ENCODE measurements at places on chromosomes 1 and 21.

GRCh38 chr1:81559662-81560350 is 240.9 kb upstream of the ADGRL2 start:
- no peak for DNase-seq

DNA sequence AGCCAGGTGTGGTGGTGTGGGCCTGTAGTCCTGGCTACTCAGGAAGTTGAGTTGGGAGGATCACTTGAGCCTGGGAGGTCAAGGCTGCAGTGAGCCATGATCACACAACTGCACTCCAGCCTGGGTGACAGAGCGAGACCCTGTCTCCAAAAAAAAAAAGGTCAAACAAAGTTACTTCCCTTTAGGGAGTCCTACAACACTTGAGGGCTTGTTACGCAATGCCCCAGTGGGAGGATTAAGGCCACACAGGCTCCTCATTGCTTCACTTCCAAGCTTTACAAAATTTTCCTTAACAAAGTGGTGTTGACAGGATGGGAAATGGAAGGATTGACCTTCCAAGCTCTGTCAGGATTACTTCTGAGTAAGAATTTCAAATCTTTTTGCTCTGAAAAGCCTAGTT is 6.2 kb upstream of the EXTL1 start:
- DNase-seq = no peak

GRCh38 chr1:19209439-19209989 is 552 bp downstream of the UBR4 start:
- peak; percentile 17 for DNase-seq

DNA sequence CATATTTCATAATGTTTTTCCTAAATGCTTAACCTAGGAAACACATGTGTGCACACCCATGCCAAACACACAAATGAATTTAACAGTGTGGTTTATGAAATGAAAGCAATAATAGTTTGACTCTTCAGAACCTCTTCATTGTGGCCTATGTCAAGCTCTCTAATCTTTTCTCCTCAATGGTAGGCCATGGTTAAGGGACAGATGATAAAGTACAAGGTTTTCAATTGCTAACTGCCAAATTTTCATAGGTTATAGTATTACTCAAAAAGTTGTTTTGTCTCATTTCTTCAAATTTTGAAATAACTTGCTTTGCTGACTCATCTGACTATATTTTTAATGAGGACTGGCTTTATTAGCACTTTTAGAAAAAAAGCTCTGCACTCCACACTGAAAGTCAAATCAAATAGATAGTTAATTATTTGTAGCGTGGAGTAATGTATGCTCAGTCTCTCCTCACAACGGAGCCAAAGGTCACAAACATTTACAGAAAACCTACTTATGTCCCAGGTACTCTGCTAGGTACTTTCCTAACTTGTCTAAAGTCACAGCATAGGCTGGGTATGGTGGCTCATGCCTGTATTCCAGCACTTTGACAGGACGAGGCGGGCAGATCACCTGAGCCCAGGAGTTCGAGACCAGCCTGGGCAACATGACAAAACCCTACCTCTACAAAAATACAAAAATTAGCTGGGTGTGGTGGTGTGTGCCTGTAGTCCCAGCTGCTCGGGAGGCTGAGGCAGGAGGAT is 3.0 kb upstream of the ADCY10 start:
- no peak for DNase-seq

- no peak for DNase-seq
These were observed 121.4 kb upstream of the ZBTB40 start for GRCh38 chr1:22330092-22330759.

GRCh38 chr1:26293911-26294463 is 12.4 kb downstream of the UBXN11 start:
- DNase-seq = no peak

GRCh38 chr1:160637821-160638539 is 8.9 kb downstream of the SLAMF1 start:
- peak; percentile 77 for DNase-seq

GRCh38 chr1:170714163-170714562 is 50.2 kb downstream of the PRRX1 start:
- DNase-seq = no peak

GRCh38 chr1:150798525-150798924 is 9.5 kb downstream of the CTSK start:
- no peak for DNase-seq

DNA sequence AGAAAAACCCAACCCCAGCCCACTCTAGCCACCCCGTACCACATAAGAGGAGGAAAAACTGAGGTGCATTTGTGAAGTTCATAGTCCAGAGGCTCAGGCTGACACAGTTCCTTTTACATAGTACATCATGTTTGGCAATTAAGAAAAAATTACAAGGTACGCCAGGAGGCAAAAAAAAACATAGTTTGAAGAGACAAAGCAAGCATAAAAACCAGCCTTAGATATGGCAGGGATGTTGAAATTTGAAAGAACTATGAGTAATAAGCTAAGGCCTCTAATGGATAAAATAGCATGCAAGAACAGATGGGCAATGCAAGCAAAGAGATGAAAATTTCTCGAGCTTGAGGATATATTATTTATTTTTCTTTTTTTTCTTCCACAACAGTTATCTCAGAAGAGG is 31.9 kb downstream of the MIXL1 start:
- no peak for DNase-seq

GRCh38 chr1:234467821-234468220 is 11.2 kb downstream of the TARBP1 start:
- DNase-seq = no peak

GRCh38 chr1:9275567-9276034 is 17.1 kb upstream of the SPSB1 start:
- peak; percentile 67 for DNase-seq

DNA sequence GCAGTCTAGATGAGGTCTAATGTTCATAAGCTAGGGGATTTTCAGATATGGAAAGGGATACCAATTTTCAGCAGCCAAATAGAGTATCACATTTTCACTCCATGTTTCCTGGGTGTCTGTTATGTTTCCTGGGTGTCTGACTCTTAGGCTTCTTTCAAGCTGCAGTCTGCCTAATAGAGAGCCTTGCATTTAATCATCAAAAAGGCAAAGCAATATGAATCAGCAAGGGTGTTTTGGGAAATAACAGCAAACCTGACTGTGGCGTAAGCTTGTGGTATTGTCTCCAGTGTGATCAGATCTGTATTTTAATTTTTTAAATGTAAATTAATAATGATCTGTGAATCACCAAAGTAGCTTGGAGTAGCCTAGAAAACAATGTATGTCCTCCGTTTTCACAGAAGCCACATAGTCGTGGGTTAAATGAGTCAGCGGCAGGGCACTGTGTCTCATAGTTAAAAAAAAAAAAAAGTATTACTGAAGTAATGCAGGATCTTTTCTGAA is 10.4 kb downstream of the LGALS8 start:
- peak; percentile 70 for DNase-seq

DNA sequence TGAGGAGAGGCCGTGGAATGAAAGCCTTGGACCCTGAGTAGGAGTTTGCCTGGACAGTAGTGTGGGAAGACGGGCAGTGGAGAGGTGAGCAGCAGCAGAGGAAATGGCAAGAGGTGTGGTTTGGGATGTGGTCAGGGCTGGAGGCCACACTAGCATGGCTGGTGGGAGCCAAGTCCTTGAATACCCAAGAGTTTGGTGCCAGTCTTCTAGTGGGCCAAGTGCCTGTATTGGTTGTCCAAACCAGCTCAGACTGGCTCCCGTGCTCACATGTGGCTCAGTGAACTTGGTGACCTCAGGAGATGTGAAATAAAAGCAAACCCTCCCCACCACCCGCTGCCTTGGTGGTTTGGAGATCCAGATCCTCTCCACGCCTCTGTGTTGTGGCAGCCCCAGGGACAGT is 2.4 kb downstream of the GUCA2A start:
- DNase-seq = no peak

DNA sequence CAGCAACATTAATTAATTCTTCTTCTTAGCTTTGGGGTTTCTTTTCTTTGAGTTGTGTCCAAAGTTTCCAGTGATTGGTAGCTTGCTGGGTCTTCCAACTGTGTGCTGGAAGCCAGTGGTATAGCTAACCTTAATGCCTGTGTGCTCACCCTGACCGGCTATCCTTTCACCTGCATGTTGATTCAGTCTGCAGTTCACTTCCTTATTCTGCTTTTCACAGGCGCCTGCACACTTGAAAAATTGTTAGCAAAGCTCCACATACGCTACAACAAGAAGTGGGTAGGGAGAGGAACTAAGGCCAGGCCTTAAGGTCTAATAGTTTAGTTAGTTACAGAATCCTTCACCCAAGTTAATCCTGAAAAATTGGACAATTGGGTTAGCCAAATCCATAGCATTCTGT is 35.7 kb downstream of the NCF2 start:
- no peak for DNase-seq

DNA sequence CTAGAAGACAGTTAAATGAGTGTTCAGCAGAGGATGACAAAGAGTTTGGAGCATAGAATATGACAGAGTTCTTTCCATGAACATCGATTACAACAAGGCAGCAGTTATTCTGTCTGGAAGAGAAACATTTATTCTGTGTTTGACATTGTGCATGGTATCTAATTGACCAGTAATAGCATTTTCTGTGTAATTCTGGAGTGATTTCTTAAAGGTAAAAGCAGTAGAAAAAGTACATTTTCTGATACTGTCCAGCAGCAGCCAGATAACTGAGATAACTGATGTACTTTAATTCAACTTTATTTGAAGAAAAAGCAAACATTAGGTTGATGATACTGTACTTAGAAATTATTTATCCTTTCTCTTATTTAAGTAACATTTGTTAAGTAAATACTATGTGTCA is 497.1 kb downstream of the AGBL4 start:
- DNase-seq = no peak
